ACHN (cell line): ENCODE measurements at places on chromosomes 11 and 22.
A peak's percentile ranks its signal among the peaks of the same experiment; 100 is the strongest.

DNA sequence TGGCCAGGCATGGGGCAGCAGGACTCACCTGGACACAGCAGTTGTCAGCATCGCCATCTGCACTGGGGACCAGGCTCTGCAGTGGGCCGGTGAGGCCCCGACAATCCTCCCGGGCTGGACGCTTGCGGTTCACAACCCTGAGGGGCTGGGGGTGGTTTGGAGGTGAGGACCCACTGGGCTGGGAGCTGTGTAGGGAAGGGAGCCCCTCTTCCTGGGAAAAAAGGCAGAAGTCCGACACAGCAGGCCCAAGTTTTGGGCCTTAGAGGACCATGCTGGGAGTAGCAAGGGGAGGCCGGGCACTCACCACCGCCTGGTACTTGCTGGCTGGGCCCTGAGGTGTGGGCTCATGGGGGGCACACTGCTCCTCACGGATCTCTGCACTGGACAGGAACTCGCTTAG lies 39.8 kb upstream of the KCNJ11 start:
- no peak for DNase-seq

DNA sequence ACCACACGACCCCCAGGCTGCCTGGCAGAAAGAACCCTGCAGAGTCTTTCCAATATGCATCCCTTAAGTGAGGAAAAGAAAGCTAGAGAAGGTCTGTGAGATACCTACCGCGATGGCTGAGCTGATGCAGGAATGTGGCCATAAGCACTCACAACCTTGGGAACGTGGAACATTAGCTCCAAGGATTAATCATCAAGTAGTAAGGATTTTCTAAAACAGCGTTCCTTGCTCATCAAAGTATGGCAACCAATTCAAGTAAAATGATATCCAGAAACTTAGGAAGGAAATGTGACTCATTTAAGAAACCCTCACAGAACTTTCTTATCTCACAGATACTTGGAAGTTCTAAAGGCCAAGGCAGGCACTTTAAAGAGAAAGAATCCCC lies 12.8 kb downstream of the PACSIN2 start:
- peak; percentile 70 for DNase-seq

DNA sequence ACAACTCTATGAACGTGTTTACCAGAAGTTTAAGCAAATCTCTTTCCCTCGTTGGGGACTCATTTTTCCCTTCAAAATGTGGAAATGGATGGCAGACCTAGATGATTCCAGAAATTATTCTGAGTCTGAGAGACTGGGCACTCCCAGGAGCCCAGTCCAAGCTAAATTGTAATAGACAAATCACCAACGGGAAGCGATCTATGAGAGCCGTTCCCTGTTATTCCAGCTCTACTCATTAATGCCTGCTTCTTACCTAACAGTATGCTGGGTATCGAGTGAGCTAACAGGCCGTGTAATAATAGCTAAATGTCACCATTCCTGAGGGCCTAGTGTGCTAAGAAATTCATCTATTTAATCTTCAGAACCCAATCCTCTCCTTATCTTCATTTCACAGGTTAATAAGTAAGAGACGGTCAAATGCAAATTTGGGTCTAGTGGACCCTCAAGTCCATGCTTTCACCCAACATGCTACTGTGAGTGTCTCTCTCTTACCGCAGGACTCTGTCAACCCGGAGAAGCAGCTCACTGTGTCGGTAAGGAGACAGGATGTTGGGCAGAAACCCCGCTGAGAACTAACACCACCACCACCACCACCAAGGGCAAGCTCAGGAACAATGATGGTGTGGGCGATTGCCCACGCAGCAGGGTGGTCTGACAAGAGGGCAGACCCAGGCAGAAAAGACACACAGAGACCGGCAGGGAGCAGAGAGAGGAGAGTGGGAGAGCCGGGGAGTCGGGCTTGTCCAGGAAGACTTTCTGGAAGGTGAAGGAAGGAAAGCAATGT lies 57.1 kb upstream of the TIMP3 start:
- no peak for DNase-seq

DNA sequence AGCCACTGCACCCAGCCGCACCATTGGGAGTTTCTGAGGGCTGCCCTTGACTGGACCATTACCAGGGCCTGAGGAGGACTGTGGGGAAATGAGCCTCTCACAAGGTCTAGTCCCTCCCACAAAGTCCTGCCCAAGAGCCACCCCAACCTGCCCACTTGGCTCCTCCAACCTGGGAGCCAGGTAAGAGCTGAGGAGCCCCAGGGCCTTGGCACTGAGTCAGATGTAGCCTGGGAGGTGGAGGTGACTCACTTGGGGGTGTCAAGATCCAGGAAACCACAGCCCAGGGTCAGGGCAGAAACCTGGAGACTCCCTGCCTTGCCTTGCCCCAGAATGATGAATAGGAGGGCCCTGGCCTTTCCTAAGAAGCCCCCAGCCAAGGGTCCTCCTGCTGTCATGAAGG lies 25.8 kb upstream of the P2RY2 start:
- DNase-seq = no peak

DNA sequence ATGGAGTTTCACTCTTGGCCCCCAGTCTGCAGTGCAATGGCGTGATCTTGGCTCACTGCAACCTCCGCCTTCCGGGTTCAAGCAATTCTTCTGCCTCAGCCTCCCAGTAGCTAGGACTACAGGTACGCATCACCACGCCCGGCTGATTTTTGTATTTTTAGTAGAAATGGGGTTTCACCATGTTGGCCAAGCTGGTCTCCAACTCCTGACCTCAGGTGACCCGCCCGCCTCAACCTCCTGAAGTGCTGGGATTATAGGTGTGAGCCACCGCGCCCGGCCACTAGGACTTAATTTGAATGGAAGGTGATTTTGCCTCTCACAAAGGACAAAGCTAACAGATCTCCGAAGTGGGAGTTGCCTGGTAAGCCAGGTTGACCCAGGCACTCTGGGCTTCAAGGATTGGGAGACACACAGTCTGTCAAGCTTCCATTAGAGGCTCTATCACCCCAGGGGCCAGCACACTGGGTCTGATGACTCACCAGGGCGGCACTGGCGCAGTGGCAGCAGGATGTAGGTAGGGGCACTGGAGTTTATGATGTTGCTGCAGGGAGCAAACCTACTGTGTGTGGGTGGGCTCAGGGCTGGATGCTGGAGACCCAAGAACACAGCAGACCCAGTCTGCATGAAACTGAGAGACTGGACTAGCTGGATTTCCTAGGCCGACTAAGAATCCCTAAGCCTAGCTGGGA lies 17.8 kb upstream of the KCTD14 start:
- peak; percentile 11 for DNase-seq

GRCh38 chr11:35953081-35953760 lies 9.4 kb downstream of the LDLRAD3 start:
- no peak for DNase-seq

- peak; percentile 39 for DNase-seq
Measured at GRCh38 chr22:36026741-36027140, 1.9 kb downstream of the RBFOX2 start.

GRCh38 chr11:65262381-65262680 lies 569 bp downstream of the POLA2 start:
- peak; percentile 47 for DNase-seq

- DNase-seq = no peak
Measured at GRCh38 chr11:122405547-122406341, 249.8 kb upstream of the UBASH3B start.

DNA sequence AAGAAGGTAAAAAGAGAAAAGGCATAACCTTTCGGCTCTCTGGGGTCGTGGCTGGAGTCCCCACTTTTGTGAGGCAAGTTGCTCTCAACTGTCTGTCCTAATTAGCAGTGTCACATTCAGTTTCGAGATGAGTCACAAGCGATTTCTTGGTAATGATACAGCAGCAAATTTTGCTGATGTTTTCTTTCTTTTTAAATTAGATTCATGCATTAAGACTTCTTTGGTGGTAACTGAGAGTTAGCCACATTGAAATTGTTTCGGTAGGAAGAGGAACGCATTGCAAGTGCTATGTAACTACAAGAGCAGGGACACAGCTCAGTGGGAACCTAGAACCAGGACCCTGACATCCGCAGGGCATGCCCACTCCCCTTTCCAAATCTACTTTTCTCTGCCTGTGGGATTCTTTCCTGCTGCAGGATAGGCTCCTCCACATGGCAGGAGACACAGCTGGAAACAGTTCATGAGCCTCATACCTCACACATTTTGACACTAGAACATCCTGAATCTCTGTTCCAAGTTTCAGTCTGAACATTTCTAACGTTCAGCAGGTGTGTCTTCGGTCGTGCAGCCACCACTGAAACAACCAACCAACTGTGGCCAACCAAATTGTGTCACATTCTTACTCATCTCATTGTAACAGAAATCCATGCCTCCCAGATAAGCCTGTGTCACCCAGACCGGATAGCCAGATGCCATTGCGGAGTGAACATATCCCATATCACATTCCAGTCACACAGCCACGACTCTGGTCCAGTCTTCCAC lies 987.6 kb downstream of the NTM start:
- DNase-seq = no peak

- DNase-seq = no peak
Measured at GRCh38 chr11:126121296-126121695, 58.6 kb upstream of the CDON start.

DNA sequence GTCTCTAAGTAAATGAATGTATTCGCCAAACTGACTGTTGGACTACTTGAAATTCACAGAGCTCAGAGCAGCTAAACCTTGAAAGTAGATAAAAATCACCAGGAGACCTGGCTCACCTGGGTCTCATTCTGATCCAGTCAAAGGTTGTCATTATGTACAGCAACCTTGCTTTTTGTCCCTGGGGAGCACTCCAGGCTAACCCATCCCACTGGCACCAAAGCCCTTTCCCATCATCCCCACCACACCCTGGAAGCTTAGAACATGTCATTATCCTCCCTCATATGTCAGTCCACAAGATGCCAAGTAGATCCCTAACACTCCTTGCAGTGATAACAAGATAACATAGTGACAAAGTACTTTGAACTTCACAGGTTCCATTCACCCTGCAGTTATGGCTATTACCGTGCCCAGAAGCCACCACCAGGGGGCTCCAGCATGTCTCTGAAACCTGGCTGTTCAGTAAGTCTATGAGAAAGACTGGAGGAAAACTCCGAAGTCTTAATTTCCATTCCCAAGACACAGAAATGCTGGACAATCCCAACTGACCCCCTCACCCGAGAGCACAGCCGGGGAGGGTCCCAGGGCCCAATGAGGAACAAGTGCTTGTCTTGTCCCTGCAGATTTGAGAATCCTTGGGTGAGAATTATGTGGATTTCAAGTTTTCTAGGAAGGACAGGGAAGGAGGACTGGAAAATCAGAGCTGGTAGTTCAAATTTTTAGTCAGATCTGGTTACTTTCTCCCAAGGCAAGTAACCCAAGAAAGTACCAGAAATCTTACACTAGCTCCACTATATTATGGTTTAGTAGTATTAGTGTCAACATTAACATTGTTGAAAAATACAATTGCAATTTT lies 43.0 kb upstream of the USP47 start:
- DNase-seq = peak; percentile 79

- DNase-seq = no peak
Measured at GRCh38 chr22:33518405-33518804, 401.9 kb downstream of the LARGE1 start.

GRCh38 chr11:123183391-123184099 lies 11.5 kb downstream of the CLMP start:
- DNase-seq = peak; percentile 36

GRCh38 chr11:36718451-36718850 lies 120.4 kb upstream of the RAG2 start:
- DNase-seq = no peak

DNA sequence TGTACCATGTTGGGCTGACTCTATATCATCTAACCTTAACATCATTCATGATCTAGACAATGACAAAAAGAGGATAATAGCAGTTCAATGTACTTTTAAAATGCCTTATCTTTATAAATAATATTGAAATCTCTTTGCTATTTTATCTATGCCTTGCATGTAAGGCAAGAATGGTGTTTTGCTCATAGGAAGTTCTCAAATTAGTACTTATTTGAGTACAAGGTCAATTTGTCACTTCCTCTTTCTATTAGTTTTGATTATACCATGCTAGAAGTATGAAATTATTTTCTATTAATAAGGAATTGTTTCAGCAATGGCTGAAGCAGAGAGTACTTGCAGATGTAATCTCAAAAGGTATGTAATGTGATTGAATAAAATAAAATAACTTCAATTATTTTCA lies 1285.4 kb upstream of the TENM4 start:
- no peak for DNase-seq

DNA sequence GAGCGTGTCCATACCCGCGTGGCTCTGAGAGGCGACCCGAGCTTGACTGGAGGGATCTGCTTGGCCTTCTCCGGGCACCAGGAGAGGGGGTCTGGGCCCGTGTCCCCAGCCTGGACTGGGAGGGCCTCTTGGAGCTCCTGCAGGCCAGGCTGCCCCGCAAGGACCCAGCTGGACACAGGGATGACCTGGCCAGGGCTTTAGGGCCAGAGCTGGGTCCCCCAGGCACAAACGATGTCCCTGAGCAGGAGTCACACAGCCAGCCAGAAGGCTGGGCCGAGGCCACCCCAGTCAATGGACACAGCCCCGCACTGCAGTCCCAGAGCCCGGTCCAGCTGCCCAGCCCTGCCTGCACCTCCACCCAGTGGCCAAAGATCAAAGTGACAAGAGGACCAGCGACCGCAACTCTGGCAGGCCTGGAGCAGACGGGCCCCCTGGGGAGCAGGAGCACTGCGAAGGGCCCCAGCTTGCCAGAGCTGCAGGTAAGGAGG lies 38.2 kb downstream of the TRIOBP start:
- peak; percentile 44 for DNase-seq

- no peak for DNase-seq
Measured at GRCh38 chr11:93564895-93565294, 21.7 kb upstream of the SMCO4 start.

DNA sequence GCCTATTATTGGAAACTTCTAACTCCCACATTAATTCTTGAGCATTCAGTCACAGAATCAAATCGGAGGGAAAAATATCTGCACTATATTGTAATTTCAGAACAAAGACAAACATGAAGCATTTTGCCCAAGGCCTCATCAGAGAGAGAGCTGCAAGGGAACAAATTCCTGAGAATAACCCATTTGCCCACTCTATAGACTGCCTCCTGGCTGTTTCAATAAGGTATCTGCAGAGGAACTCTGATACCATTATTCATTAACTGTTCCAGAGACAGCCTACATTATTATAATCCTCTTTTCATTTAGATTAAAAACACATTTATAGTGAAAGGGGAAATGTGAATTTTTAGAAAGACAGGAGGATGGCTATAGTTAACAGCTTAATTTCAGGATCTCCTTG lies 663.9 kb downstream of the DLG2 start:
- no peak for DNase-seq

DNA sequence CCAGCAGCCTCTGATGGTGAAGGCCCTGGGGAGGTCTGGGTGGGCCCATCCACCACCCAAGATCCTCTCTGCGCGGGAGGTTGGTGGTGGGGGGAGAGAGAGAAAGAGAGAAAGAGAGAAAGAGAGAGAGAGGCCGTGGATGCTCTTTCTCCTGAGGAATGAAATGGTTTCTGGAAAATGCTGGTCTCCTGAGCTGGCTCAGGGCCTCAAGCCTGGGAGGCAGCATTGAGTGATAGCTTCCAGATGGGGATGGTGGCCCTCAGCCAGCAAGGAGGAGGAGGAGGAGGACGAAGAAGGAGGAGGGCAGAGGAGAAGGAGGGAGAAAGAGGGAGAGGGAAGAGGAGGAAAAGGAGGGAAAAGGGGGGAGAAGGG lies 4.6 kb downstream of the TSPAN32 start:
- DNase-seq = no peak
